ENCODE measurements at places on chromosomes 3 and 15.

GRCh38 chr15:55721554-55722185 lies 21.3 kb downstream of the PRTG start:
- no peak for DNase-seq

GRCh38 chr15:62052713-62053112 lies 7.5 kb downstream of the VPS13C start:
- no peak for DNase-seq

GRCh38 chr3:134267996-134268395 lies 17.3 kb upstream of the RYK start:
- DNase-seq, result no peak

- no peak for DNase-seq
Observed at GRCh38 chr3:58464866-58465265, 27.0 kb upstream of the KCTD6 start.

DNA sequence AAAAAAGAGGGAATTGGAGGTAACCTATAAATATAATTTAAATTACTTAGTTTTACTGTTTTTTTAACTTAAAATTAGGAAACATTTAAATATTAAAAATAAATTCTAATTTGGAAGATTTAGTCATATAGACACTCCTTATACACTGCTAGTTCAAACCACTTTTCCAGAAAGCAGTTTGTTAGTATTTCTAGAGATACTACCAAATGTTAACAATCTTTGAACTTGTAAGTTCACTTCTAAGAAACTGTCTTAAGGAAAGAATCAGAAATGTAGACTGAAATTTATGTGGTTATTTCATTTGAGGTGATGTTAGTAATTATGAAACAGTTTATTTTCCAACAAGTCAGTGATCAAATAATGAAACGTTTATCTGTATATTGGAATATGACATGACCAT lies 22.7 kb downstream of the CTDSPL2 start:
- DNase-seq, result no peak

GRCh38 chr15:49370782-49371181 lies 52.3 kb upstream of the FGF7 start:
- DNase-seq, result no peak

DNA sequence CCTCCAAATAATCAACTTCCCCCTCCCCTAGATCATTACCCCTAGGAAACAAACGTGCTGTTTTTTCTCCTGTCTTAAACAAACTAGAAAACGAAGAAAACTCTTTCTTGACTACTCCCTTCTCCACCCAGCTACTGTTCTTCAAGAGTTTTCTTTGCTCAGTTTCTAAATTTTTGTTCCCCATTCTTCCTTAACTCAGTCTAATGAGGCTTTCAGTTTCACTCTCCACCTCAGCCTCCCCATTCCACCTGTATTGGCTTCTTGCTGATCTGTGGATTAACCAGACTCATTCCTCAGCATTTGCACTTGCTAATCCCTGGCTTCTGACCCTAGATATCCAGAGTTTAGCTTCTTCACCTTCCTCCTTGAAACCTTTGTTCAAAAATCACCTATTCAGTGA lies 26.8 kb downstream of the SERPINI1 start:
- no peak for DNase-seq

DNA sequence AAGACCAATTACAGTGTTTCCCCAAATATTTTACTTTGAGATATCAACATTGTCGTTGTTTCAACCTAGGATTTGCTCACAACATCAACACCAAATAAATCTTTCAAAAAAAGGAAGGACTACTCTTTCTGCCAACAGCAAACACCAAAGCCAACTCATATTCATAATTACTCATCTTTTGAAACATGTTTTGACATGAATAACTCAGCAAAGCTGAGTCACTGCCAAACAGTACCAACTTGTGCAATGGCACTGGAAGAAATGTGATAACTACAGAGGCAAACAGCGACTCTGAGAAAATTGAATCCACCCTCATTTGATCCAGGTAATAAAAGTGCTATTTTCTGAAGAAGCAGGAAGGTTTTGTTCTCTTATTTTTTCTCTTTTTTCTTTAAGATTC lies 67.2 kb downstream of the PEX5L start:
- DNase-seq, result no peak

DNA sequence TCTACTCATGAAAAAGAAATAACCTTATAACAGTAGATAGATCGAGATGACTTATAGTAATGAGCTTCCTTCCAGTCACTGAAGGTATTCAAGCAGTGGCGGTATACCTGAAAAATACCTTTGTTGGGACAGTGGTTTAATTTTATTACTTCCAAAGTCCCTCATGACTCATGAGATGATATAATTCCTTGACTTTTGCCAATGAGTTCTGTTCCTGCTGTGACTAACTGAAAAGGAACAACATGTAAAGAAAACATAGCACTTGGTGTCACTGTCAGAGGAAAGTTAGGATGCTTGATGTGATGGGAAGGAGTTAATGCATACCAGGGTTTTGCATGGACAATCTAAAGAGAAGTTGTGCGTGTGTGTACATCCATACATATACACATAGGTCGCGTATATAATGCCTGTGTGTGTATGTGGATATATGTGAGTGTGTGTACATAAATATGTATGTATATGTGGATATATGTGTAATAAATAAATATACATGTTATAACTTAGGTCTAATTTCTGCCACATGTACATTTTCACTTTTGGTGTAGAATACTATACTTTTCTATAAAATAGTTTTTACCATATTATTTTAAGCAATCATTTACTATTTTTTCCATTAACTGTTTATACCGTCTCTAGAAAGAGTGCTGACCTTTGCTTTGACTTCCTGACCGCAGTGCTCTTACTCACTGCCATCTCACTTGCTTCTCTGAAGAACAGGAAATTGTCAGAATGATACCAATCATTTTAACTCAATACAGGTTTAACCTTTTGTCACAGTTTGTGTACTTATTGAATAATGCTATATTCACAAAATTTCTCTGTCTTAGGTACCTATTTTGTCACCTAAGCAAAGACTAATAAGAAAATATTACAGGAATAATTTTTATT lies 12.6 kb upstream of the PAK2 start:
- DNase-seq, result no peak

- DNase-seq, result no peak
Observed at GRCh38 chr15:77865106-77865610, 212.4 kb downstream of the TBC1D2B start.

DNA sequence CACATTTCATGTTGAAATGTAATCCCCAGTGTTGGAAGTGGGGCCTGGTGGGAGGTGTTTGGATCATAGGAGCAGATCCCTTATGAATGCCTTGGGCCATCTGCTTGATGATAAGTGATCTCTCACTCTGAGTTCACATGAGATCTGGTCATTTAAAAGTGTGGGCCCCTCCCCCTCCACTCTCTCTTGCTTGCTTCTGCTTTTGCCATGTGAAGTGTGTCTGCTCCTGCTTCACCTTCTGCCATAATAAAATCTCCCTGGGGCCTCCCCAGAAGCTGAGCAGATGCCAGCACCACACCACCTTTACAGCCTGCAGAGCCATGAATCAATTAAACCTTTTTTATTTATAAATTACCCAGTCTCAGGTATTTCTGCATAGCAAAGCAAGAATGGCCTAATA lies 14.2 kb upstream of the CD200R1L start:
- no peak for DNase-seq

GRCh38 chr3:197753263-197753662 lies 3.6 kb downstream of the FYTTD1 start:
- DNase-seq, result no peak

DNA sequence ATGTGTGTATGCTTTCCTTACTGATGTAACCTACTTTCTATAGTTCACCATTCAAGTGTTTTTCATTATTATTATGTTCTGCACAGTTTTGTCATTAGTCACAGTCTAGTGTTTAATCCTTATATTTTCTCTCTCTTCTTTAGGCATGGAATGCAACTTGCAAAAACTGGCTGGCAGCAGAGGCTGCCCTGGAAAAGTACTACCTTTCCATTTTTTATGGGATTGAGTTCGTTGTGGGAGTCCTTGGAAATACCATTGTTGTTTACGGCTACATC lies 6.9 kb downstream of the SUCNR1 start:
- no peak for DNase-seq

- no peak for DNase-seq
Observed at GRCh38 chr3:170768334-170768801, 101.6 kb downstream of the RPL22L1 start.

DNA sequence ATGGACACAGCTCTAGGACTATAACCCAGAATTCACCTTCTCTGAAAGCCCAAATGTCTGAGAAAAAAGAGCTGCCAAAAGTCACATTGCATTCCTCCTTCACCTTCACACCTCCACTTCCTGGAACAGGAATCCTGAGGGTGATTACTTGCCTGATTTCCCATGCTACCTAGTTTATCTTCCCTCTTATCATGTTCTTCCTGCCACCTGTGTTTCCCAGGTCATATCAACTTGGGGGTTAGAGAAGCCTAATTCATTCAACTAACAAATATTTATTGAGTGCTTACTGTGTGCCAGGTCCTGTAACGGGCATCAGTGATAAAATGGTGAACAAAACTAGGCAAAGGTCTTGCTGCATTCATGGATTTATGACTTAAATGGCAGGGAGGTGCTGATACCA lies 279.6 kb upstream of the WNT5A start:
- no peak for DNase-seq

GRCh38 chr3:12729051-12729651 lies 29.9 kb downstream of the TMEM40 start:
- no peak for DNase-seq

GRCh38 chr3:177426878-177427495 lies 229.7 kb upstream of the TBL1XR1 start:
- DNase-seq, result no peak

GRCh38 chr3:81476692-81477091 lies 284.8 kb downstream of the GBE1 start:
- DNase-seq, result no peak

GRCh38 chr3:27166888-27167287 lies 202.3 kb downstream of the NEK10 start:
- DNase-seq, result no peak

- DNase-seq, result no peak
Observed at GRCh38 chr15:33100314-33100713, 94.2 kb downstream of the FMN1 start.

DNA sequence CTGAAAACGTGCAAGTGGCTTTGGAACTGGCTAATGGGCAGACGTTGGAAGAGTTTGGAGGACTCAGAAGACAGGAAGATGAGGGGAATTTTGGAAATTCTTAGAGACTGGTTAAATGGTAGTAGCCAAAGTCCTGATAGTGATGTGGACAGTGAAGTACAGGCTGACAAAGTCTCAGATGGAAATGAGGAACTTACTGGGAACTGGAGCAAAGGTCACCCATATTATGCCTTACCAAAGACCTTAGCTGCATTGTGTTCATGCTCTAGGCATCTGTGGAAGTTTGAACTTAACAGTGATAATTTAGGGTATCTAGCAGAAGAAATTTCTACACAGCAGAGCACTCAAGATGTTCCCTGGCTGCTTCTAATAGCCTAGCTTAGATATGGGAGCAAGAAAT lies 28.6 kb upstream of the SERPINI2 start:
- no peak for DNase-seq

DNA sequence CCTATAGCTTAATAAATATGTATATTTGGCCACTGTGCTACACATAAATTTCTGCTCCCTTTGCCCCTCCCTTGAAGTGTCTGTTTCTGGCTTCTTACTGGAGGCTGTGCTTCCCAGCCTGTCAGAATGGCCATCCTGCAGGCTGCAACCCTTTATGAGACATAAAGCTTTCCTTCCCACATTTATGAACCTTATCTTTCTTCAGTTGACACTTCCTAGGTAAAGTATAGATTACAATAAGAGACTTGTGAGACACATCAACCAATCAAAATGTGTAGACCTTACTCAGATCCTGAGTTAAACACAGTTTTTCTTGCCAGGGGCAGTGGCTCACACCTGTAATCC lies 29.5 kb downstream of the SCN11A start:
- DNase-seq, result no peak

DNA sequence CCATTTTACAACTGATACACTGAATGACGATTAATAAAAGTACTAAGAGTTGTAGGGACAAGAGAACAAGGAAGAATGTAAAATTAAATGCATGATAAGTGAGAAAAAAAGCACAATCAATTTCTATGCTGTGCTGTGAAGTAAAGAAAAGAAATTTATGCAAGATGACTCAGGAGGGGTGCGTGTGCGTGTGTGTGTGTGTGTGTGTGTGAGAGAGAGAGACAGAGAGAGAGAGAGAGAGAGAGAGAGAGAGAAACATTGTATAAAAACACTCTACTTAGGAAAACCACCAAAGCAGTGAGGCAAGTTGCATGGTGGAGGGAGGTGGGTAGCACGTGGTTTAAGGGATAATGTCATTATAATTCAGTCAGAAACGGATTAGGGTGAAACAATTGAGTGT lies 580.8 kb upstream of the ALCAM start:
- DNase-seq, result no peak

DNA sequence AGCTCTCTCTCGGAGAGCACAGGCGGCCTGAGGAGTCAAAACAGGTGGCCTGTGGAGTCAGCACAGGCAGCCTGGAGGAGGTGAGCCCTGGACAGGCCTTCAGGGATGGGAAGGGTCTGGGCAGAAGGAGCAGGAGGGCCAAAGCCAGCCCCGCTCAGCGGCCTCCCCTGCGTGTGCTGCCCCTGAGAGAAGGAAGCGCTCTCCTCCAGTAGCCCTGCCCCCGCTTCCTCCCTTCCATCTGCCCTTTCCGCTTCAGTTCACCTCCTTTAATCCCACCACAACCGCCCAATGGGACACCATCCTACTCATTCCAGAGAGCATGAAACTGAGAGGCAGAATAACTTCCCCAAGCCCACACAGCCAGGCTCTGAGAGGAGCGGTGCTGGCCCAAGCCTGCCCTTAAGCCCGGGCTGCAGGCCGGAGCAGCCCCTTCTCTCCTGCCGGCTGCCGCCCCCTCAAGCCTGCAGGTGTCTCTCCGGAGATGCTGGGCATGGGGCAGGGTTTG lies 3.2 kb upstream of the NR2E3 start:
- DNase-seq, result no peak

- no peak for DNase-seq
Observed at GRCh38 chr3:9248522-9249271, 749 bp downstream of the SRGAP3 start.

GRCh38 chr3:123143669-123144411 lies 57.9 kb upstream of the SEC22A start:
- no peak for DNase-seq

DNA sequence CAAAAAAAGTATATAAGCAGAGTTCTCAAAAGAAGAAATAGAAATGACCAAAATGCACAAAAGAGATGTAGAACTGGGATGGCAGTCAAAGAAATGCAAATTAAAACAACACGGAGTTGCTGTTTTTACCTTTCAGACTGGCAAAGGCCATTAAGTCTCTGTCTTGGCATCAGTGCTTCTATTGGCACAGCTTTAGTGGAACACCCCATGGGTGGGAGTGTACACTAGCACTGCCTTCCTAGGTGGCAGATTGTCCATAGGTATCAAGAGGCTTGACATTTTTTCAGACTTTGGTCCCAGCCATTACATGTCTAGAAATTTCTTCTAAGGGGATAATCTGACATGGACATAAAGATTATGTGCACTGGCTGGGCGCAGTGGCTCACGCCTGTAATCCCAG lies 58.1 kb upstream of the VILL start:
- no peak for DNase-seq

Data from stimulated activated CD8-positive, alpha-beta memory T cell treated with anti-CD3 and anti-CD28 coated beads, Interleukin-2, amount 100 ng/mL, for 1 hour (primary cell).